ENCODE measurements at places on chromosomes 11 and 22. TPM values are rescaled to one million over a fixed set of nuclear protein-coding genes. Genes with fewer than 3 reads are reported as not detected.

Gene C11orf65
- total RNA-seq = 0.95 TPM

GRCh38 chr11:12289667-12290476 lies 87.5 kb upstream of the PARVA start:
- no peak for DNase-seq

DNA sequence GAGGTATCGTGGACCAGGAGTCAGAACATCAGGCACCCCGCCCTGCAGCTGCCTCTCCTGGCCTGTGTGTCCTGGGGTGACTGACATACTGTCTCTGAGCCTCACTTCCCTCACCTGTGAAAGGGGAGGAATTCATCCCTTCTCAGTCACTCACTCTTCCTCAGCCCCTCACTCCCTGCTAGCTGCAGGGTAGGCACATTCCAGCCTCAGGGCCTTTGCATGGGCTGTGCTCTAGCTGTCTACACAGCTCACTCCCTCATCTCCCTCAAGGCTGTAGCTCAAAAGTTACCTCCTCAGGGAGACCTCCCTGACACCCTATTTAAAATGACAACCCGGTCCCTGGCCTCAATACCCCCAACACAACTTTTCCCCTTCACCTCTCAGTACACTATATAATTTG lies 2.5 kb downstream of the TP53I11 start:
- no peak for DNase-seq

GRCh38 chr22:50400931-50401330 lies 57.8 kb downstream of the PPP6R2 start:
- no peak for DNase-seq

DNA sequence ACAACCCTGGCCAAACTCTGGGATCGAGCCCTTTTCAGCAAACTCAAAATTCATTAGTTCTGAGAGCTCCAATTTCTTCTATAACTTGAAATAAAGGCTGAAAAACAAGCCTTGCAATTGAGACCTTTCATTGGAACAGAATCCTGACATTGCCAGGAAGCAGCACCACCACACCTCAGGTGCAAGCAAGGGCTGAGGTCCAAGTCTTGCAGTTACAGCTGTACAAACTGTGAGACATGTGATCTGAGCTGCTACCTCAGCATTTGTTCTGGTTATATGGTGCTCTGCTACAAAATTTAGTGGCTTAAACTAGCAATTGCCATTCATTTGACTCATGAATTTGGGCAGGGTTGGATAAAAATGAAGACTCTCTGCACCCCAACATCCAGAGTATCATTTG lies 18.1 kb downstream of the OR5AS1 start:
- no peak for DNase-seq

Measured in foreskin keratinocyte (primary cell).